ENCODE measurements at places on chromosomes 12 and 14.

DNA sequence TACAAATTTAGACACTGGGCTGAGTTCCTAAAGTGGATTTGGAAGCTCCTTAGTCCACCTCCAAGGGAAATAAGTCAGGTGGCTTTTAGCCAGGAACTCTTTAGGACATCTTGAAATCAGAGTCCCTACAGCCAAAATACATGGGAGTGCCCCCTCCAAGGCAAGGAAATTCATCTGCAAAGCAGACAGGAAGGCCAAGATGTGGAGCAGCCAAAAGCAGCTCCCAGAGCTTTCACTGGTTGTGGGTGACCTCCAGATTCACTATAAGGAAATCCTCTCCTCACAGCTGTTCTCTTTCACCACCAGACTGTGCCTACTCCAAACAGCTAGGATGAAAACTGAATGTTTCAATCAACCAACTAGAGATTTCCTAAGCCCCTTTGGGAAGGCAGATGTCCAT is 6.6 kb downstream of the TTC9 start:
- no peak for DNase-seq

- DNase-seq, result no peak
Measured at GRCh38 chr12:32503730-32504129, 104.4 kb downstream of the FGD4 start.

DNA sequence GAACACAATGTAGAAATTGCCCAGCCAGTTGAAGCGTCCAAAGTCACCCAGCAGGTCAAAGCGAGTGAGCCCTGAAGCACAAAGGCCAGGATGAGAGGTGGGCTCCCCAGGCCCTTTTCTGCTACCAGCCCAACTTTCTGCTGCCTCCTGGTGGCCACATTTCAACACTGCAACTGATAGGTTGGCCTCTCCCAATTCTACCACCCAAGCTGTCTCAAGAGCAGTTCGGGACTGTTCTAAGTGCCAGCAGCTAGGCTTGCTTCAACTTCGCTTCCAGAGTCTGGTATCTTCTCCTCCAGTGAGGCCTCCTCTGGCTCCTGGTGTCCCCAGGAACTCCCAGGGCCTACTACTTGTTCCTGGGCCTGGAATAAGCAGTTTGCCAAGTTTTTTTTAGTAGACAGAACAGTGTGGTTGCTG is 3.4 kb upstream of the DHH start:
- no peak for DNase-seq

GRCh38 chr12:115455268-115455681 is 771.3 kb upstream of the TBX3 start:
- DNase-seq, result no peak

DNA sequence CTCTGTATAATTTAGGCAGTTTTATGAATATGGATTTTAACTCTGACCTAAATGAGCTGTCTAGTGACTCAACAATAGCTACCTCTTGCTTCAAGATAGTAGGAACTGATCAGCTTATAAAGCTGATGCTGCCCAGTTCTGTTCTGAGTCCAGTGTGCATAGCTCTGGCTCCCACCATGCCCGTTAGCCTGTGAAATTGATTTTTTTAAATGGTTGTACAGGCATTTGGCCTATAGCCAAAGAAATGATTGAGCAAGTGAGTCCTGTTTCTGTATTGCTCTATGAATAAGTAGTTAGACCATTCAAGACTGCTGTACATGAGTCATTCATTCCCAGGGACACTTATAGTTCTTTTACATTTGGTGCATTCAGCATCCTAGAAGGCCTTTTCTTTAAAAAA is 36.4 kb downstream of the SAMD4A start:
- DNase-seq, result no peak

GRCh38 chr12:101780599-101780998 is 41.3 kb upstream of the SYCP3 start:
- no peak for DNase-seq

- no peak for DNase-seq
Measured at GRCh38 chr14:46686652-46687051, 35.1 kb upstream of the RPL10L start.

DNA sequence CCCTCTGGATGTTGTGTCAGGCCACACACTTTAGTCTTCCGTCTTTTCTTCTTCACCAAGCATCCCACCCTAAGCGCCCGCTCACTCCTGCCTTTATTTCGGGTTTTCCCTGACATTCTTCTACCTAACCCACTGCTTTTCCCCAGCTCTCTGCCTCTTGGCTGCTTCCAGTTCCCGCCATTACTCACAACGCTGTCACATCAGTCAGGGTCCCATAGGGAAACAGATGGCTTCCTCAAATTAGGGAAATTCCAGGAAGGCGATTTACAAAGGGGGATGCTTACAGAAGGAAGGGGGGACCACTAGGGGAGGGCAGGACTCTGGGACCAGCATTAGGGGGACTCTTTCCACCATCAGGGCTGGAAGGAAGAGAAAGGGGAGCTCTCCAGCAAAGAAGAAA is 9.2 kb upstream of the PPP1R13B start:
- no peak for DNase-seq

GRCh38 chr14:38038986-38039385 is 168.7 kb upstream of the SSTR1 start:
- DNase-seq, result no peak

DNA sequence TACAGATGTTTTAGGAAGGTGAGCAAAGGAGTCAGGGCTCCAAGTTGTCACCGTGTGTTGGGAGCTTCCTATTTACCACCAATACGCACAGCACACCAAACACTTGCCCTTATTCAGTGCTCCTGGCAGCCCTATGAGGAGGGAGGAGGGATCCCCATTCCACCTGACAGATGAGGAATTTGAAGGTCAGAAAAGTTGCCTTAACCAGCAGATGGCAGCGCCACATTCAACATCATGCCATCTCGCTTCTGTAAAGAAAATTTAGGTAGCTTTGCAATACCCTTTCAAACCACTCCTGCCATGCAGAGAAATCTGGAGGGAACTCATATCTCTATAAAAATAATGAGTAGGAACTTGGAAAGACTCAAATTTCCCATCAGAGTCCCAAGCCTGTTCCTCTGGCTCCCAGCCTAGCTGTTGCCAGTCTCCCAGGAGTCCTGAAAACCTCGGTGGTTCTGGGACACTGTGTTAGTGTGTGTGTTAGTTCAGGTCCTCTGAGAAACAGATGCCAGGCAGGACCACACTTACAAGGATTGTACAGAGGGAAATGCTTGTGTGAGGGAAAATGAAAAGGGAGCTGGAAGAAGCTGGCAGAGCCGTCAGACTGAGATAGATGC is 410.5 kb downstream of the MED13L start:
- no peak for DNase-seq

GRCh38 chr12:18400186-18400585 is 138.9 kb downstream of the PIK3C2G start:
- DNase-seq, result no peak
